ENCODE measurements at places on chromosomes 3 and 15. TPM values are rescaled to one million over a fixed set of nuclear protein-coding genes. Genes with fewer than 3 reads are reported as not detected.

The CNTN4 gene
- total RNA-seq, result 8.7 TPM

The PPP2R3A gene
- 49.0 TPM for total RNA-seq

DNA sequence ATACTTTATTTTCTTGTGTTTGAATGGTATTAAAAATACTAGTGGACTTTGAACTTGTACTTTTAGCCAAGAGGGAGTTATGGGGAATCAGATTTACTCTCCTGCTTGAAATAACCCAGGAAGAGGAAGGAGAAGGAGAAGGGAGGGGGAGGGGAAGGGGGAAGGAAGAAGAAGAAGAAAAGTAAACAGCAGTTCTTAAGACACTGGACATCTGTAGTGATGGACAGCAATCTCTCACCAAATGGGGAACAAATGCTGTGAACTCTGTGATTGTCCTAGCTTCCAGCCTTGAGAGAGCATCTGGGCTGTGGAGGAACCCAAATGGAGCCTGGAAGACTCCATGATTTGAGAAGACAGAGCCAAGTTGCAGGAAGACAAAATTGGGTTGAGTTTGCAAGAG lies 52.0 kb downstream of the VPS8 start:
- DNase-seq, result no peak
- no peak overlapping the region for H3K27ac ChIP-seq
- no peaks in the 10 kb centered on the region for H3K27me3 ChIP-seq

DNA sequence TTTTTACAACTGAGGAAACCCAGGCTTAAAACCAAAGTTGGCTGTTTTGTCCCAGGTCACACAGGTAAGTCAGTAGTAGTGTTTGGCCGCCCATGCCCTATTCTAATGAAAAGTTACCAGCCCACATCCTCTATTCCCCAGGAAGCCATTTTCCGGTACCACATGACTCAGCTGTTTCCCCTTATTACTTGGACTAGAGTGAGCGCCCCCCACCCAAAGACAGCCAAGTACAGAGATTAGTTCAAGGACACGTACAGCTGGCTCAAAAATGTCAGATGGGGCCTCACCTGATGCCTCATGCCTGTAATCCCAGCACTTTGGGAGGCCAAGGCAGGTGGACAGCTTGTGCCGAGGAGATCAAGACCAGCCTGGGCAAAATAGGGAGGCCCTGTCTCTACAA lies 8.5 kb upstream of the KLHL6 start:
- DNase-seq, result no peak
- no peaks in the 10 kb centered on the region for H3K4me1 ChIP-seq
- H3K36me3 ChIP-seq, result no peaks in the 10 kb centered on the region

- peaks cover 16% of the 10 kb centered on the region for H3K4me1 ChIP-seq
- DNase-seq, result no peak
- peak overlapping the region; percentile 63 for H3K4me3 ChIP-seq
These were observed 795 bp downstream of the MCM2 start for GRCh38 chr3:127598841-127599570.
